ENCODE measurements at places on chromosomes 7 and 10.

GRCh38 chr7:37208528-37208927, 240.1 kb downstream of the ELMO1 start:
- DNase-seq, result peak; percentile 29

DNA sequence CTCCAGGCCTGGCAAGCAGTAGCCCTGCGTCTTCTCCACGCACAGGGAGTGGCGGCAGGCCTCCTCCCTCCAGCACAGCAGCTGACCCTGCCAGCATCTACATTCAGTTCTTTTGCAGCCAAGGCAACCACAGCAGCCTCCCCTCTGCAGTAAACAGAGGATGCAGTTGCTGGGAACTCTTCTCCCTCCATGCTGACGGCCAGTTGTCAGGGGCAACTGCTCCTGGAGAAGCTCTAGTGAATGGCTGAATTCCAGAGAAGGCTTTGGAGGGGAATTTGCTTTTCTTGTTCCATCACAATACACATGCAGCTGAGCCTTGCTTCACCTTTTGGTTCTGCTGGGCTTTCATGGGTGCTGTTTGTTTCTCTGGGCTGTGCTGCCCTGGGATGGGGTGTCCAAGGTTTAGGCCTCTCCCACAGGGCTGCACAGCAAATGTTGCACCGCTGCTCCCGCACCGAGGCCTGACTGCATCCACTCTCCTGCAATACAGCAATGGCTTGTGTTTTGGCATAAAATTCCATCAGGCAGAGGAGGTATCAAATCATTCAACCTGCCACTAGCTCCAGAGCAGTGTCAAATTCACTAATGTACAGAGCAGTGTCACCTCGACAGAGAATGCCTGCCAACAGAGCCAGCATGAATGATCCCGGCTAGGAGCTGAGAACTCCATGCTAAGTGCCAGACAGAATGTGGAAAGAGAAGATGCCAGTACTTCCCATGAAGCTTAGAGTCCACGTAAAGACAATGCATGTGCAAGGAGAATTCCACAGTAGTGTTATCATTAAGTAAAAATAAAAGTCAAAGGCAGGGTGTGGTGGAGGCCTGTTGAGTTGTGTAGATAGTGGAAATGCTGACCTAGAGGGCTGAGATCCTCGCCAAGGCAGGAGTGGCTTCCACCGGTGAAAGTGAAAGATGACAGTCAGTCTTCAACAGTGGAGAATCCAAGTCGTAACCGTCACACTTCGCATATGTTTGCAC, 399.6 kb downstream of the DPP6 start:
- DNase-seq, result no peak

- no peak for DNase-seq
Observed at GRCh38 chr7:19378345-19378714, 233.1 kb upstream of the FERD3L start.

- DNase-seq, result peak; percentile 73
Observed at GRCh38 chr7:76020031-76020714, 25.8 kb upstream of the TMEM120A start.

DNA sequence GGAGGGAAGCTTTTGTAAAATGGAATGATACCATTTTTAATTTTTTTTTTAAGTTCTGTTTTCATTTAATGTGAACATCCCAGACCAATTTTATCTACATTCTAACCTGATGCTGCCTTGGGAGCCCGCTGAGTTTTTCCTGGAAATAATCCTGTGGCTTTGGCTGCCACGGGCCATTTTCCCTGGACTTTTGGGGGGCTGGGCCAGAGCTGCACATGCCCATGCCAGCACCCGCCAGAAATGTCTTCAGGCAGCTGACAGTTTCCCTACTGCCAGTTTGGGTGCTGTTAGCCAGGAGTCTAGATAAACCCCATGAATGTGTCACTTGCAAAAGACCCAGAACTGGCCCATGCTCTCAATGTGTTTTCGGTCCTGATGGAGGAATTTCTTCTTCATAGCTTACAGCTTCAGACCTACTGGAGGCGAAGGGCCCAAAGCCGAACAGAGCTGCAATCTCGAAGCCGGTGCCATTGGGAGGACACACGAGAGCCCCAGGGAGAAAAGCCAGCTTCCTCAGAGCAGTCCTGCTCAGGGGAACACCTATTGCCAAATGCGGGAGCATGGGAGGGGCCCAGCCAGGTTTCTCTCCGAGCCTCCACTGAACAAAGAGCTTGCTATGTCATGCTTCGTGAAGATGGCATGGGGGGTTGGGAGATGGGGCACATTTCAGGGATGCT, 444.2 kb upstream of the MKI67 start:
- DNase-seq, result no peak

DNA sequence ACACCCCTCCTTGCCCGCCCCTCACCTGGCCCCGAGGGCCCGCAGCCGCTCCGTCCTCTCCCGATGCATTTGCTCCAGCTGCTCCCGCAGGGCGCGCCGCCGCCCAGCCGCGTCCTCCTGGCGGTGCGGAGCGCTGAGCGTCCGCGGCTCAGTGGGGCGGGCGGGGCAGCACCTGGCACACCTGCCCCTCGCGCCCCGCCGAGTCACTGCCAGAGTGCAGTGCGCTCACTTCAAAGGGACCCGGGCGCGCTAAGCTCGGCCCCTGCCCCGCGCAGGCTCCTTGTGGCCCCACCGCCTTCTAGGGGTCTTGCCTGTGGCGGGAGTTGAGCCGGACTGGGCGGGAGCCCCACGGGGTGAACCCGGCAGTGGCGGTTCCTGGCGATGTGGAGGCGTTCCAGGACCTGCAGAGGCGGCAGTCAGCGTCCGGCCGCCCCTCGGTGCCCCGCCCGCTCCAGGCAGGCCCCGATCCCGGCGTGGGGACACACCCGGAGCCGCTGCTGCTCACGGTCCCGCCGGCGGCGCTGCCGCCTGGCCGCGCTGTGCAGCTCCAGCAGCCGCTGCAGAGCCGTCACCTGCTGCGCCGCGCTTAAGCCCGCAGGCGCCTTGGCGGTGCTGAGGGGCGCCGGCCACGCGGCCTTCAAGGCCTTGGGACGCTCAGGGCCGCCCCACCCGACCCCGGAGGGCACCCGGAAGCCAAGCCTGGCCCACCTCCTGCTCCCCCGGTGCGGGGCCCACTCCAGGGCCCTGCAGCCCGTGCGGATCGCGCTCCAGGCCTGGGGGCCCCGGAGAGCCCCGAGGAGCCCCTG, 6.7 kb downstream of the ATP6V1F start:
- peak; percentile 48 for DNase-seq

GRCh38 chr10:3104251-3104918, 37.0 kb downstream of the PFKP start:
- no peak for DNase-seq

- DNase-seq, result no peak
Observed at GRCh38 chr10:28981007-28981406, 303.7 kb downstream of the BAMBI start.

DNA sequence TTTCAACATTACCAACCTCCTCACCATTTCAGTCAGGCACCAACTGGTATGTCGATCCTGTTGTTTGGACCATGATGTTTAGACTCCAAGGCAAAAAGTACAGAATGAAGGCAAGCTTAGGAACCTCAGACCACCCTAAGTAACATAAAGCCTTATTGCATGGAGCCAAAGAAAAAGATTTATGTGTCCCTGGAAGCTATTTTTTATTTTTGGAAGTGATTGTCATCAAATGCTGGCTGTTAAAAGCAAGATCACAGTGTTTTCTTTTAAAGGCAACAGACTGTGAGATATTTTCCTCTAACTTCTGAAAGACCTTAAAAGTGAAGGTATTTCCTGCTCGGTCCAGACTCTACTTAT, 8.2 kb downstream of the ASB15 start:
- no peak for DNase-seq

DNA sequence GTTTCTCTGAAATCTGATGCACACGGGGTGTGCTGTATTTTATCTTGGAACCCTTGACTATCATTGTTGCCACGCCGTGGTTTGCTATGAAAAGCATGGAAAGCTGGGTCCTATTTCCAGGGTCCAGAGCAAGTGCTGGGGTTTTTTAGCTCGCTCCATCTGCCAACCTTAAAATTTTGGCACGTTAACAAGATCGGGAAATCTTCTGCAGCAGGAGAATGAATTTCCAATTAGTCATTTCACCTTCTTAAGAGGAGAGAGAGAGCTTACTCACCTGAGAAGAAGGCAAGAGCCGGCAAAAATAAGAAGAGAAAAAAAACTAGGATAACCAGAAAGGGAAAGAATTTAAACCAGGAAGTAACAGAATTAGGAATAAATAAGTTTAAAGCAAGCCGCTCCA, 223.6 kb upstream of the CELF2 start:
- no peak for DNase-seq

GRCh38 chr10:53894145-53894544, 906.9 kb downstream of the PCDH15 start:
- DNase-seq, result no peak

- no peak for DNase-seq
Observed at GRCh38 chr7:1418505-1419309, 40.6 kb downstream of the MICALL2 start.

- DNase-seq, result no peak
Observed at GRCh38 chr7:80496586-80496985, 15.3 kb downstream of the GNAT3 start.

- no peak for DNase-seq
Observed at GRCh38 chr10:93404048-93404354, 78.1 kb downstream of the MYOF start.

- no peak for DNase-seq
Observed at GRCh38 chr10:33802566-33802965, 468.1 kb upstream of the NRP1 start.

DNA sequence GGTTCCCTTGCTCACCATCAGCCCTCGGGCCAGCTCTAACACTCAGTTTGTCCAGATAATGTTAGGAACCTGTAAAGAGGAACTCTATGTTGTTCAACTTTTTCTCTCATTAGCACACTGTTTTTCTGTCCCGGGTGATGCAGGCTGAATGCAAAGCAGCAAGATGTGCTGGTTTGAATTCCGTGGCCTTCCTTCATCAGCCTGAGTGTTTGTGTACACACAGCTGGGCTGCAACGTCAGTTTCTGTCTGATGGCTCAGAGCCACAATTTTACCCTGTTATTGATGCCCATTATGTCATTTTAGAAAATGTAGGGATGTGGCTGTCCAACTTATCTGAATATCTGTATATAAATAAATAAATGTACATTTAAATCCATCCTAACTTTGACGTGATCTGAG, 152.0 kb downstream of the PLPP4 start:
- no peak for DNase-seq

DNA sequence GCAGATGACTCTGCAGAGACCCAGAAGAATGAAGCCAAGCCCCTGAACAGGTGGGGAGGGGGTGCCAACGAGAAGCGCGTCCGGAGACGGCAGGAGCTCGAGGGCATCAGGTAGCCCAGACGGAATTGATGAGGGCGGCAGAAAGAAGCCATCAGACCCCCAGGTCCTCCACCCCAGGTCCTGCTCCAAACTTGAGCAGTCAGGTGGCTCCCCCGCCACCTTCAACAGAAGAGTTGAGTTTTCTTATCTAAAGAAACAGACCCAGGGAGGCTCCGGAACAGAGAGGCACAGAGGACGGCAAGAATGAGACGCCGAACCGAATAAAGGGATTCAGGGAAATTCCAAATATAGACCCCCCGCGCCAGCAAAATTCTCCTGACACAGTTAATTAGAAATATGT, 22.2 kb downstream of the RGS10 start:
- no peak for DNase-seq

GRCh38 chr7:98913612-98914011, 35.3 kb downstream of the TRRAP start:
- DNase-seq, result no peak

DNA sequence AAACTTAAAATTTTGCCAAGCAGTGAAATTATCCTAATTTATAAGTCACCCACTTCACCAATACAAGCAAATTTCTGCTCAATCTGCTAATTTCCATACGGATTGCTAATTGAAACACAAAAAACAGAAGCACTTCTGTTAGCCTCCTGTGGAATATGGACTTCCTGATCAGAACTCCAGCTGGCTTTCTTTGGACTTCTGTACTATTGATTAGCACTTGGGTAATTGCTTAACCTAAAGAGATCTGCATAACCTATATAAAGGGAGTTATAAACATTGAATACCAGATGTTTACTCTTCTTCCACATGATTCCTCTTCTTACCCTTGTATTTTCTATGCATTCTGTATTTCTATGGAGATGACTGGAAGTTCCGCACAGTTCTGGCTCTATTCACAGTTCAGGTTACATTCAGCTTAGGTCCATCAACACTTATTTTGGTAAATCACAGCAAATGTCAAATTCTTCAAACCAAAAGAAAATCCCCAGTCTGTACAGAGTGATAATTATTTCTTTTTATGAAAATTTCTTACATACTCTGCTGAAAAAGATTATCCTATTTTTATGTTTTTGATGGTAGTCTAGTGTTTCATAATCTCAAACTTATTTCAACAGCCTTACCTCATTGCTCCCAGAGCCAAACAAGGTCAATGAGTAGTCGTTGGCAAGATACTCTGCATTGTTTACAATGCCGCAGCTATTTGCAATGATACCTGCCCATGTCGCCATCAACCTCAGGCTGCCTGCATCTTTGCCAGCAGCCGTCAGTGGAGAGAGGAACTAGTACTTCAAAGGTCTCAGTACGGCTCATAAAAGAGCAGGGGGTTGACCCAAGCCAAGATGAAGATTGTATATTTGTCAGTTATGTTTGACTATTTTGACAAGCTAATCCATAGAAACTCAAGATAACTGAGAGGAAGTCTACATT, 225.6 kb downstream of the AHR start:
- no peak for DNase-seq

- no peak for DNase-seq
Observed at GRCh38 chr10:11846542-11846941, 23.4 kb downstream of the PROSER2 start.

DNA sequence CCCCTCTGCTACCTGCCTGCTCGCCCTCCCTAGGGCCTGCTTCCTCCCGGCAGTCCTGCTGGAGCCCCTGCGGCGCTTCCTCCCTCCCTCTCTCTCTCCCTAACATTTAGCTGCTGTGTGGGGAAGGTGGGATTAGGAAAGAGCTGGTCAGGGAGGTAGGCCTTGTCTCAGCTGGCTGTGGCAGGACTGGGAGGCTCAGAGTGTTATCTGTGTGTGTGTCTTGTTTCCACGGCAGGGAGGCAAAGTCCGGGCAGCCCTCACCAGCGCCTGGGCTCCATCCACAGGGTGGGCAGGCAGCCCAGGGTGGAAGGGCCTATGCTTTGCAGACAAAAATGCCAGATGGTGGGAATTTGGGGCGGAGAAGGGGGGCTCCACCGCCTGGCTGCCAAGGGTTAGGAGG, 105.7 kb downstream of the RPS24 start:
- no peak for DNase-seq

DNA sequence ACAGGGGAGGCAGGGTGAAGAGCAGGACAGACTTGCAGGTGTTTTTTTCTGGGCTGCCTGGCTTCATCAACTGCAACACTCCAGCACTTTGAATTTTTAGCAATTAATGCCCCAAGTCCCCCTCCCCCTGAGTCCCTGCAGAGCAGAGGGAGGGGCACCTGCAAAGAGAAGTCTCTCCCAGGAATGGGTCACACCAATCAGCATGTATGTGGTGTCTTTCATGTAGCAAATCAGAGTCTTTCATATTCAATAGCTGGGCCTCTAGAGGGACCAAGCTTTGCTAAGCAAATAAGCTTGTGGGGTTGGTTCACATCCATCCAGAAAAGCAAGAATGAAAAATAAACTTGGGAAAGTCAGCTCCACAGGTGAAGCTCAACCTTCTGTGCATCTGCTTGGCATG, 90.7 kb downstream of the PARP12 start:
- no peak for DNase-seq
